ENCODE measurements at places on chromosomes 3 and 15. TPM values are rescaled to one million over a fixed set of nuclear protein-coding genes. Genes with fewer than 3 reads are reported as not detected.

OR5AC2 gene
- total RNA-seq = not detected

DALRD3 gene
- total RNA-seq = 27.8 TPM

TRPM1 gene
- 0.28 TPM for total RNA-seq

LMAN1L gene
- not detected for total RNA-seq

PLA2G4E gene
- not detected for total RNA-seq

GRCh38 chr15:97968380-97968779 is 7.9 kb downstream of the ARRDC4 start:
- H3K4me1 ChIP-seq = peaks cover 13% of the 10 kb centered on the region
- no peaks in the 10 kb centered on the region for H3K27me3 ChIP-seq
- peak; percentile 90 for DNase-seq
- H3K4me3 ChIP-seq = no peak overlapping the region
- H3K36me3 ChIP-seq = peaks cover 8% of the 10 kb centered on the region
- H3K27ac ChIP-seq = no peak overlapping the region

GRCh38 chr3:110773413-110773954 is 298.1 kb upstream of the NECTIN3 start:
- no peaks in the 10 kb centered on the region for H3K27me3 ChIP-seq
- peaks cover 7% of the 10 kb centered on the region for H3K4me1 ChIP-seq
- peak overlapping the region; percentile 80 for H3K27ac ChIP-seq
- no peak overlapping the region for H3K4me3 ChIP-seq
- DNase-seq = peak; percentile 98
- H3K36me3 ChIP-seq = no peaks in the 10 kb centered on the region

- H3K36me3 ChIP-seq = no peaks in the 10 kb centered on the region
- no peak overlapping the region for H3K4me3 ChIP-seq
- H3K4me1 ChIP-seq = 0 out of 2 replicates have a peak, but pooled peaks cover 2% of the 10 kb centered on the region
- H3K27ac ChIP-seq = no peak overlapping the region
These were observed 21.9 kb upstream of the FRMD5 start for GRCh38 chr15:44216958-44217357.

DNA sequence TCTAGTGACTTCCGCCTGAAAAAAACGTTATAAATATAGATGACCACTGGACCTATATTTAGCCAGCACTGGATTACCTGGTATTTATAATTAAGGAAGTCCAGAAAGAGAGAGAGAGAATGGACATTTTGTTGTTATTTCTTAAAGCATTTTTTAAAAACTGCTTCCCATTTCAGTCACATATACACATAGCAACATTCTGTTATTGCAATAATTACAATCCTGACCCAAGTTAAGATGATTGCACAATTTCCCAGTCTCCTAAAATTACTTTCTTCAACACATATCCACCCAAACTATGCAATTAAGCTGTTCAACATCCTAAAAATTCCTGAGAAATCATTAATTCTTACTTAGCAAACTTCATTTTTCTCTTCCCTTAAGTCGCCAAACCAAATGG is 37.7 kb downstream of the PCSK6 start:
- peaks cover 29% of the 10 kb centered on the region for H3K27me3 ChIP-seq
- no peaks in the 10 kb centered on the region for H3K36me3 ChIP-seq
- no peak overlapping the region for H3K27ac ChIP-seq
- DNase-seq = no peak
- no peak overlapping the region for H3K4me3 ChIP-seq

DNA sequence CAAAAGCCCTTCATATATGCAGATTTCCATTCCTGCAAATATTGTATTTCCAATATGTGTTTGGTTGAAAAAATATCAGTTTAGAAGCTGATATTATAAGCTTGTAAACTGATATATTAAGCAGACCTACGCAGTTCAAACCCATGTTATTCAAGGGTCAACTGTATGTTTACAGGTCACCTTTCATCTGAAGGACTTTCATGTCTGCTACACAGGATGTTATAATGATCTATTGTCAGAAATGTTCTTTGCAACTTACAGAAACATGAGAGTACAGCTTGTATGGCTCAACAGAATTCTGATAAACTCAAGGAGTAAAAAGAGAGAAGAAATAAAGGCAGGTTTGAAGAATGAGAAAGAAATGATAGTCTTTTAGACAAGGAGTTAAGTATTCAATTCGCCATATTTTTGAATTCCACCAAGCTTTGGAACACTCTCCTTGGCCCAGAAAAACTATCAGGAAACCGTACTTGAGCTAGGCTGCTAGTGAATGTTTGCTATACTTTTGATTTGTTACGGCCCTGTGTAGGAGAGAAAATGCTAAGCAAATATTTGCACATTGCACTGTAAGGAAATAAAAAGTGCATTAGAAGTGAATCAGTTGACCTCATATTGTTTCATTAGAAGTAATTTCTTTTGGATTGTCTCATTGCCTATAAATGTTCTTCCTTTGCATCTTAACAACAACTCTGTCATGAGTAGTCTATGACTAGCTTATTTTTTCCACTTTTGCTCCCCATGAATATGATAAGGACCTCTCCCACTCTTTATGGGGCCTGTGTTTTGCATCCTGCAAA is 81.2 kb downstream of the NEK11 start:
- H3K4me3 ChIP-seq = no peak overlapping the region
- no peak for DNase-seq
- no peaks in the 10 kb centered on the region for H3K4me1 ChIP-seq
- H3K27ac ChIP-seq = no peak overlapping the region
- H3K36me3 ChIP-seq = no peaks in the 10 kb centered on the region

- no peak overlapping the region for H3K4me3 ChIP-seq
- no peaks in the 10 kb centered on the region for H3K27me3 ChIP-seq
- peaks cover 2% of the 10 kb centered on the region for H3K36me3 ChIP-seq
- H3K27ac ChIP-seq = no peak overlapping the region
- peaks cover 10% of the 10 kb centered on the region for H3K4me1 ChIP-seq
These were observed 419.4 kb downstream of the RBMS3 start for GRCh38 chr3:29700256-29700655.

DNA sequence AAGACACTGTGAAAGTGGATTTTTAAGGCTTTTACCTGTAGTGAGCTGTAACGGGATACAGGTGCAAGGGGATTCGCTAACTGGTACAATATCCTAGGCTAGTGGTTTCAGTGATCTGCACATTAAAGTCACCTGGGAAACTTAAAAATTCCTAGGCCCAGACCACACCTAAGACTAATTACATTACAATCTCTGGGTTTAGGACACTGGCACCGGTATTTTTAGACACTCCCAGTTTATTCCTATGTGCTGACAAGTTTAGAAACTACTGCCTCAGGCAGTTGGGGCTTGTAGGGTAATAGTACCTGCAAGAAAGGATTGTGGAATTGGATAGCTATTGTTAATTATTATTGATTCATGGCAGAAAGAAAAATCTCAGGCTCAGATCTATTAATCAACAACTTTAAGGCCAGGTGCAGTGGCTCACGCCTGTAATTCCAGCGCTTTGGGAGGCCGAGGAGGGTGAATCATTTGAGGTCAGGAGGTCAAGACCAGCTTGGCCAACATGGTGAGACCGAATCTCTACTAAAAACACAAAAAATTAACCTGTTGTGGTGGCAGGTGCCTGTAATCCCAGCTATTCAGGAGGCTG is 50.4 kb upstream of the CASR start:
- DNase-seq = no peak
- no peak overlapping the region for H3K4me3 ChIP-seq
- no peaks in the 10 kb centered on the region for H3K27me3 ChIP-seq
- no peaks in the 10 kb centered on the region for H3K36me3 ChIP-seq
- H3K27ac ChIP-seq = no peak overlapping the region
- no peaks in the 10 kb centered on the region for H3K4me1 ChIP-seq

GRCh38 chr3:15794303-15794771 is 3.4 kb downstream of the ANKRD28 start:
- peak; percentile 87 for DNase-seq
- H3K27me3 ChIP-seq = no peaks in the 10 kb centered on the region
- H3K4me3 ChIP-seq = peak overlapping the region; percentile 80
- H3K36me3 ChIP-seq = peaks cover 7% of the 10 kb centered on the region

GRCh38 chr3:60386306-60386705 is 864.9 kb downstream of the FHIT start:
- H3K4me3 ChIP-seq = no peak overlapping the region
- DNase-seq = no peak
- H3K27ac ChIP-seq = no peak overlapping the region
- H3K4me1 ChIP-seq = no peaks in the 10 kb centered on the region
- no peaks in the 10 kb centered on the region for H3K36me3 ChIP-seq

DNA sequence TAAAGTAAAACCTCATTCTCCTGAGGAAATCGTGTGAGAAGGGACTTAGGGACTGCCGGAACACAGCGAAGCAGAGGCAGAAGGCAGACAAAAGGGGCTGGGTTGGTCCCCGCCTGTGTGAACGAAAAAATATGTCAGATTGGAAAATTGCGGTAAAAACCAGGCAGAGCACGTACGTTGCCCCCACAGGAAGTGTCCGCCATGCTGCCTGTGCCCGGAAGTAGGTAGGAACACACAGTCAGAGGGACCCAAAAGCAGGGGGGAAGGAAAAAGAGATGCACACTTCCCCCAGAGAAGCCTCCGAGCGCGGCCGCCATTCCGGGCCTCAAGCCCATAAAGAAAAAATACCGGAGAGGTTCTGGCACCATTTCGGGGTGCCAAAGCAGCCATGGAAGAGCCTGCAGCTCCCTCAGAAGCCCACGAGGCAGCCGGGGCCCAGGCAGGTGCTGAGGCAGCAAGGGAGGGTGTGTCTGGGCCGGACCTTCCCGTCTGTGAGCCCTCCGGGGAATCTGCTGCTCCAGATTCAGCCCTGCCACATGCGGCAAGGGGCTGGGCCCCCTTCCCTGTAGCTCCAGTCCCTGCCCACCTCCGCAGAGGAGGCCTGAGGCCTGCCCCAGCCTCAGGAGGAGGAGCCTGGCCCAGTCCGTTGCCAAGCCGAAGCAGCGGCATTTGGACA is at the start of gene MKRN3:
Gene MKRN3 (plus strand): TSS at position 280 of the 676 bp plus-strand sequence. CDS start 109 bp downstream, at position 389.
- no peak within 1 kb of the TSS for H3K27ac ChIP-seq
- no peaks in the 10 kb centered on the region for H3K27me3 ChIP-seq
- H3K4me1 ChIP-seq = no peaks in the 10 kb centered on the region
- H3K36me3 ChIP-seq = no peaks in the 10 kb centered on the region
- no peak within 1 kb of the TSS for H3K4me3 ChIP-seq

DNA sequence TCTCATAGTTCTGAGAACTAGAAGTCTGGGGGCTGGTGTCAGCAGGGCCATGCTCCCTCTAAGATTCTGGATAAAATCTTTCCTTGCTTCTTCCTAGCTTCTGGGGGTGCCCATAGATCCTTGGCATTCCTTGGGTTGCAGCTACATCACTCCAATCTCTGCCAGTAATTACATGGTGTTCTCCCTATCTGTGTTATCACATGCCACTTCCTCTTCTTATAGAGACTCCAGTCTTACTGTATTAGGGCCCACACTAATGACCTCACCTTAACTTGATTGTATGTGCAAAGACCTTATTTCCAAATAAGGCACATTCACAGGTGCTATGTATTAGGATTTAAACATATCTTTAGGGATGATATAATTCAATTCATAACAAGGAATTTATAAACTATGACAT is 618.5 kb downstream of the FGF12 start:
- no peaks in the 10 kb centered on the region for H3K36me3 ChIP-seq
- H3K4me3 ChIP-seq = no peak overlapping the region
- H3K4me1 ChIP-seq = no peaks in the 10 kb centered on the region
- H3K27ac ChIP-seq = no peak overlapping the region
- H3K27me3 ChIP-seq = no peaks in the 10 kb centered on the region

DNA sequence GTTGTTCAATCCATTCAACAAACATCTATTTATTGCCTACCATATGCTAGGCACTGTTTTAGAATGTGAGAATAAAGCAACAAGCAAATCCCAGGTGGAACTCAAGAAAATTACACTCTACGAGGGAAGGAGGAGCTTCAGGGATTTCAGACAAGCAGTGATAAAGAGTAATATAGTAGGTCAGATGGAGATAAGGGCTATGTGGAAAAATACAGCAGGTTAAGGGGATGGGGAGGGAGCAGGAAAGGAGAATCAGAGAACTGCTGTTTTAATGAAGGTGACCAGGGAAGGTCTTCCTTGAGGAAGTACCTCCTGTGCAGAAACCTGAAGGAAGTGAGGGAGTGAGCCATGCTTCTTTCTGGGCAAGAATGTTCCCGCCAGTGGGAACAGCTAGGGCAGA is 47.2 kb upstream of the NEO1 start:
- no peak for DNase-seq
- no peak overlapping the region for H3K27ac ChIP-seq
- no peaks in the 10 kb centered on the region for H3K27me3 ChIP-seq
- no peaks in the 10 kb centered on the region for H3K36me3 ChIP-seq
- H3K4me1 ChIP-seq = peaks cover 1% of the 10 kb centered on the region
- no peak overlapping the region for H3K4me3 ChIP-seq

GRCh38 chr15:86355801-86356200 is 276.1 kb downstream of the AGBL1 start:
- H3K27ac ChIP-seq = no peak overlapping the region
- no peaks in the 10 kb centered on the region for H3K4me1 ChIP-seq
- H3K4me3 ChIP-seq = no peak overlapping the region

Measured in IMR-90 (cell line).